ENCODE measurements at places on chromosomes 2 and 18.
A peak's percentile ranks its signal among the peaks of the same experiment; 100 is the strongest.

- no peak for DNase-seq
Measured at GRCh38 chr2:190970160-190970559, 43.8 kb downstream of the STAT1 start.

DNA sequence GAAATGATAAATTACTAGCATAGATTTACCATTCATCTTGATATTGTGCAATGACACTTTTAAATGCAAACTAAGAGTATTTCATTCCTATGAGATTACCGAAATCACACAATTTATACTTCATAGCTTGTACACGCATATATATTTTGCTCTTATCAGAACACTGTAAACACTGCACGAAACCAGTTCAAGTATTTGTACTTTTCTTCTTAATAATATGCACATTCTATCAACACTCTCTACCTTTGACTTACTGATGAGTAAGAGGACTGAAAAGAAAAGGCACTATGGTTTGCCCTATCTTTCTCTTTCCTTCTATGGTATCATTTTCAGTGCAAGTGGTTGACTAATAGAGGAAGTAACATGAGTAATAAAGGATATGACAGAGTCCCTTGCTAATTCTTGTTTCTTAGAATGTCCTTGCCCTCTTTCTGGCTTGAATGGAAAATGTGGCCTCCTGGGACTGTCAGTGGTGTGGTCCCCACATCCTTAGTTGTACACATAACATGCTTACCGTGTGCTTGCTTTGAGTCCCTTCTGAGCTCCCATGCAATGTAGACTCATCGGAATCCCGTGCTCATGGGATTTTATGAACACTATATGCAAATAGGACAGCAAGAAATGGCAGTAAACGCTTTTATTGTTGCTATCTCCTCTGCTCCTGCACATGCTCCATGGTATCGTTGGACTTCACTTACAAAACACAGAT lies 363.5 kb upstream of the TNP1 start:
- peak; percentile 58 for DNase-seq

DNA sequence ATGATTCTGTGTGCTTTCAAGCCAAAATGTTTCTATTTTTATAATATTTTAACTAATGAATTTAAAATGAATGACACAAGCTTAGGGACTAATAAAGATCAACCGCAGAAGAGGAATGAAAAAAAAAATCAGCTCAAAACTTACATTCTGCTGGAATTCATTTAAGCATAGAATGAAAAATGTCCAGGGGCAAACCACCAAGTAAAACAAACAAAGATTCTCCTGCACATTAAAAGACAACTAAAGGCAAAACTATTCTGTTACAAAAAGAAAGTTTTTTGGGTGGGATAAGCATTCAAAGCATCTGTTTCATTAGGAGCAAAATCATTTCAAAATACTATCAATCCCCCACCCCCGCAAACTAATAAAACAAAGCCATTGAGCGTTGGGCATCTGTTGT lies 99.3 kb upstream of the SOX11 start:
- no peak for DNase-seq

- peak; percentile 36 for DNase-seq
Measured at GRCh38 chr2:64635976-64636911, 17.5 kb downstream of the SERTAD2 start.

Data from stimulated activated naive CD8-positive, alpha-beta T cell treated with anti-CD3 and anti-CD28 coated beads, Interleukin-15, Interleukin-2, amounts not matched to agents 100 U/mL and 50 U/mL, for 24 hours (primary cell).